NCI-H1048 (cell line): ENCODE measurements at places on chromosomes 1 and 21.
A peak's percentile ranks its signal among the peaks of the same experiment; 100 is the strongest.

DNA sequence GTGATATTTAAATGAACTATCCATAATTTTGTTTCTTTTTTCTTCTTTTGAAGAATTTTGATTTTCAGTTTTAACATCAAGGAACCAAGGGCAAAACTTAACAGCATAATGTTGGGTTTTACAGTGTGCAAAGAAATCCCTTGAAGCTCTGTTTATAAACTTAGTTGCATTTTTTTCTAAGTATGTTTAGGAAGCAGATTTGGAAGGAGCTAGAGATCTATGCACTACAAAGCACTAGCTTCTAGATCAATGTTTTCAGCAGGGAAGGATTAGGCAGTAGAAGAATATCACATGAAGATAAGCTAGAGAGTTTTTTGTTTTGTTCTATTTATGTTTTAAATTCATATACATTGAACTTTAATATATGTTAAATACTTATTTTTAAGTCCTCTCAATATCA is 250.6 kb upstream of the C1orf105 start:
- no peak for DNase-seq

DNA sequence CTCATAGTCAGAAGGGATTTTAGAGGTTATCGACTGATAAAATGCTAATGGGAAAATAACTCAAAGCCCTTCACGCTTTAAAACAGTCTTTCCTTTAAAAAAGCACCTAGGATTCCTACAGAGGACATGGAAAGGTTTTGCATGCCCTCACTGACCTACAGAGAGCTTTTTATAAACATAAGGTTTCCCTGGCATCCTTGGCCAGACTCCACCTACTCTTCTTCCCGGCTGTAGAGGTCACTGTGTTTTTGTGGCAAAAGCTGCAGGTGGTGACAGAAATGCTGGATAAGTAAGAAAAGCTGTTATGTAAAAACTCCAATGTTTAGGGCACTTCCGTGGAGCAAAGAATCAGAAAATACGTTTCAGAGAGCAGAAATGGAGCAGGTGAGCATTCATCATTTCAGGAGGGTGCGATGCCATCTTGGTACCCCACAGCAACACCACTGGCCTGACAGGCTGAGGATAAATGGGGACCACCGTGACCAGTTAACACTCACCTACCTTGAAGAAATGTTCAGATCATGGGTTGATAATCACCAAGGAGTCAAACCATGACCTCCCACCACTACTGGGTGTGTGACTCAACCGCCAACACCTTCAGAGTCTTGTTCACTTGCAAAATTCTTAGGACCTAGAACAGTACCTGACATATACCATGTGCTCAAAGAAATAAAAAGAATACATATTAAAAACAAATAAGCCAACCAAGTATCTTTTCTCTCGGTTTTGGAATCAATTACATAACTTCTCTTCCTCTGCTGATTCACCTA is 46.6 kb downstream of the SSBP3 start:
- DNase-seq: no peak

GRCh38 chr1:22053017-22053860 is 730 bp downstream of the CDC42 start:
- no peak for DNase-seq

- DNase-seq: no peak
These were observed 2.9 kb downstream of the CRYZ start for GRCh38 chr1:74729741-74730478.

DNA sequence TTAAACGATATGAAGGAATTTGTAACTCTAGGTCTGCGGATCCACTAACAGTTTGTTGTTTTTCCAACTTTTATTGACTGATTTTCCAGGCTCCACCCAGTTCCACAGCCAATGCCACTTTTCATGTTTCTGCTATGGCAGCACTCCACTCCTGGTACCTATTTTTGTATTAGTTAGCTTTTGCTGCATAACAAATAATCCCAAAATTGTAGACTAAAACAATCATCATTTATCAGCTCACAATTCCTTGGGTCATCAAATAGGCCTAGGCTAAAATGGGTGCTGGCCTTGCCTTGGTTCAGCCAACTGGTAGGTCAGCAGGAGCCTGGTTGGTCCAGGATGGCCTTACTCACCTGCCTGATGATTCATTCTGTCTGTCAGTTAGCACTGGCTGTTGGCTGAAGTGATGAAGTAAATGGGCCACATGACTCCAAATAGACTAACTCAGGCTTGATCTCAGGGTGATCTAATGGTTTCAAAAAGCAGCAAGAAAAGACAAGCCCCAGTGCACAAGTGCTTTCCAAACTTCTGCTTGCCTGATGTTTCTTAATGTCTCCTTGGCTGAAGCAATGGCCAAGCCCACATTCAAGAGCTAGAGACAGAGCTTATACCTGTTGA is 3.2 kb upstream of the C8B start:
- no peak for DNase-seq

DNA sequence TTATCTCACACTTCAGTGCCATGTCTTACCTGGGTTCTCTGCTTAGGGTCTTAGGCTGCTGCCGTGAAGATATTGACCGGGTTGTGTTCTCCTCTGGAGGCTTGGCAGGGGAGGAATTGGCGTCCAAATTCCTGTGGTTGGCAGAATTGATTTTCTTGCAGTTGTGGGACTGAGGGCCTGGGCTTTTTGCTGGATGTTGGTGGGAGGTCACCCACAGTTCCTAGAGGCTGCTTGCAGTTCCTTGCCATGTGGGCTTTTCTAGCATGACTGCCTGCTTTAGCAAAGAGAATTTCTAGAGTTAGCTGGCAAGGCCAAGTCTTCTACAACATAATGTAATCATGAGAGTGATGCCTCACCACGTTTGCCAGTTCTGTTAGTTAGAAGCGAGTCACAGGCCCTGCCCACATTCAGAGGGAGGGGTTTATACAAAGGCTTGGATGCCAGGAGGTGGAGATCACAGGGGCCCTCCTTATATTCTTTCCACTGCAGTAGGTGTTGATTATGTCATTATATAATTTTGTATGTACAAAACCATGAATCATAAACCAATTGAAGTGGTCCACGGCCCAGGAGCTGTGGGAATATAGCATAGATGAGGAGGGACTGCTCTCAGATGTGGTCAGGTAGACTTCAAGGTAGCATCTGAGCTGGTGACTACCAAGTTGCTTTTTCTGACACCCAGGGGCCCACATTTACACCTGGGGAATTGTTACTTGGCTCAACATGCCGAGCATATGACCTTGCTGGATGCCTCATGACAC is 6.6 kb downstream of the UBL4B start:
- DNase-seq: no peak

- DNase-seq: no peak
These were observed 5.7 kb downstream of the ZBTB40 start for GRCh38 chr1:22457345-22457744.

- DNase-seq: no peak
These were observed 2.0 kb downstream of the GPR88 start for GRCh38 chr1:100539836-100540536.

- peak; percentile 18 for DNase-seq
These were observed 21.2 kb upstream of the PRKACB start for GRCh38 chr1:84122780-84123382.

DNA sequence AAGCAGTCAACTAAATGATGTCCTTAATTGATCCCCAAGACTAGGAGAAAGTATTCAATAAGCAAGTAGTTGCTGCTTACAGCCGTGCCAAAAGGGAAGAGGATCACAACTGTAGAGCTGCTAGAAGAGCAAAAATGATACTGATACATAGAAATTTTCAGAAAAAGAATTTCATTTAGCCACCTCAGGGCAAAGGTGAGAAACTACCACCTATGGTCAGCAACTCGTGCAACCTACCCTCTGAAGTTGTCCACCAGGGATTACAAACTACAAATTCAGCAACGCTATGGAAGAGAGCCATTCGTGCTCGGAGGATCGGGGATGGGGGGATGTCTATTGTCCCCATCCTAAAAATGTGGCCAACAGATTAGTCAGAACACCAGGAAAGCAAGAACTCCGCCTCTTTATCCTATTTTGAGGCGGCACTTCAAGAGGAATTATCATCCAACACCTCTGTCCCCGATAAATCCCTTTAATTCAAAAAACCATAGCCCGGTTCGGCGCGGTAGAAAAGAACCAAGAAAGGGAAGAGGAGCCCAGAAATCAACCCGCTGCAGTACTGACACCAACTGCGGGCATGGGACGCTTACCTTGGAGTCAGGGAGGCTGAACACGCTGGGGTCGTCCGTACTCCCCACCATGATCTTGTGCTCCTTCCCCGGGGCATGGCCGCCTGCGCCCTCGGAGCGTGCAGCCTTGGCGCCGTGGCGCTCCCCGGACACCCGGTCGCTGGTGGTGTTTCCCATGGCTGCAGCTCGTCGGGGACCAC is 687 bp downstream of the PRKAB2 start:
- no peak for DNase-seq

- no peak for DNase-seq
These were observed 104.4 kb downstream of the CACHD1 start for GRCh38 chr1:64574301-64574700.

GRCh38 chr1:206002160-206002559 is 1.0 kb downstream of the RAB7B start:
- no peak for DNase-seq

- DNase-seq: no peak
These were observed 71.0 kb upstream of the ANGPTL1 start for GRCh38 chr1:178941849-178942248.

GRCh38 chr1:237031480-237031879 is 10.5 kb upstream of the RYR2 start:
- DNase-seq: no peak

GRCh38 chr21:25420831-25421230 is 186.4 kb downstream of the MRPL39 start:
- no peak for DNase-seq

DNA sequence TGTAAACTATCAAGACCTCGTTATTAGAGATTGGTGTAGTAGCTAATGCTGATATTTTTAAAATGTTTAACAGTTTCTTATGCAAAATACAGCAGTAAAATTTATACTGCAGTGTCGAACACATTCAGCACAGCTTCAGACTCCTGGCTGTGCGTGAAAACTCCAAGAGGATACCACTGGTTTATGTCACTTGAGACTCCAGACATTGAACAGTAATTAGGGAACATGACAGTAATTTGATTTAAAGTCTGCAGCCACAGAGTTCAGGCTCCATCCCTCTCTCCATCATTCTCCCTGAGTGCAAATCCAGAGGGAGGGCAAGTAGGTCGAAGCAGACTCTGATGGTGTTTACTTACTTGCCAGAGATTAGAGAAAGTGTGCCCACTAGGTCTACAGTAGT is 94.2 kb downstream of the AK5 start:
- DNase-seq: no peak

GRCh38 chr1:201309416-201309815 is 26.1 kb downstream of the PKP1 start:
- DNase-seq: peak; percentile 52

- no peak for DNase-seq
These were observed 46.6 kb downstream of the VPS26C start for GRCh38 chr21:37220433-37220980.

- DNase-seq: no peak
These were observed 105.4 kb upstream of the FAM78B start for GRCh38 chr1:166272155-166272554.

- DNase-seq: no peak
These were observed 11.9 kb downstream of the COL6A1 start for GRCh38 chr21:45993210-45994085.

DNA sequence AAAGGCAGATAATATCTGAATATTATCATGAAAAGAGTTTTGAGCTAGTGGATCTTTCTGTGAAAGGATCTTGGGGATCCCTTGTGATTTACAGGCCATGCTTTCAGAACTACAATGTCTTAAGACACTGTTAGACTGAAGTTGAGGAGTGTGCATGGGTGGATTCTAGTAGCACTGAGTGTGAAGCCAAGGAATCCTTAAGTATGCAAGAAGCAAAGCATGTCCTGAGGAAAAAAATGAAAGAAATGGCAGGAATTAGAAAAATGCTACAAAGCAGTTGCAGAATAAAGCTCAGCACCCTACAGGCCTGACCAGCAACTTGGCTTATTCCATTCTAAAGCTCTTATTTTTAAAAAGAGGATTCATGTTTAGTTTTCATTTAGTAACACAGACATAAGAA is 11.9 kb downstream of the STX6 start:
- DNase-seq: no peak

DNA sequence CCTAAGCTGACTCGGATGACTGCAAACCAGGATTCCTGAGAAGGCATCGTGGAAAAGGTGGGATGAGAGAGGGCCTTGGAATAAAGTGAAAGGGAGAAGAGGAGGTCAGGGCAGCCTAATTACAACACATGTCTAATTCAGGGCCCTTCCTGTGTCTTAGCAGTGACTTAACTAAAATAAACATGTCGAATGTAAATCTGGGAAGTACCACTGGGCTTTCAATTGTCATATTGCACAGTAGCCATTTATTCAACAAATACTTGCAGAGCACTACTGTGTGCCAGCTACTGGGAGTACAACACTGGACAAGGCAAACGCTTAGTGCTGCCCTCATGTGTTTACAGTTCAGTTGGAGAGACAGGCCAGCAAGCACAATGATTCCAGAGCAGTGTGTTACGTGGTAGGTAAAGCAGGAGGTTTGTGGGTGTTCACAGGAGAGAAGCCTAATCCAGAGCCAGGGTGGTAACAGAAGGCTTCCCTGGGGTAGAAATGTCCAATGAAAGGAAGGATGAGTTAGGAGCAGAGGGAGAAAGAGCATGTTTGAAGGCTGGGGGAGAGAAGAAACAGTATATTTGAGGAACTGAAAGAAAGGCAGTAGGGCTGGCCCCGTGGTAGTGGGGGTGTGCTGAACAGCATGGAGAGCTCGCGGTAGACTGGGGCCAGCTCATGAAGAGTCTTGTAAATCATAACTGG is 38.0 kb upstream of the RASAL2 start:
- no peak for DNase-seq
